ENCODE measurements at places on chromosomes 2 and 18.
A peak's percentile ranks its signal among the peaks of the same experiment; 100 is the strongest.

- no peak for DNase-seq
Measured at GRCh38 chr2:221561770-221562169, 10.3 kb downstream of the EPHA4 start.

DNA sequence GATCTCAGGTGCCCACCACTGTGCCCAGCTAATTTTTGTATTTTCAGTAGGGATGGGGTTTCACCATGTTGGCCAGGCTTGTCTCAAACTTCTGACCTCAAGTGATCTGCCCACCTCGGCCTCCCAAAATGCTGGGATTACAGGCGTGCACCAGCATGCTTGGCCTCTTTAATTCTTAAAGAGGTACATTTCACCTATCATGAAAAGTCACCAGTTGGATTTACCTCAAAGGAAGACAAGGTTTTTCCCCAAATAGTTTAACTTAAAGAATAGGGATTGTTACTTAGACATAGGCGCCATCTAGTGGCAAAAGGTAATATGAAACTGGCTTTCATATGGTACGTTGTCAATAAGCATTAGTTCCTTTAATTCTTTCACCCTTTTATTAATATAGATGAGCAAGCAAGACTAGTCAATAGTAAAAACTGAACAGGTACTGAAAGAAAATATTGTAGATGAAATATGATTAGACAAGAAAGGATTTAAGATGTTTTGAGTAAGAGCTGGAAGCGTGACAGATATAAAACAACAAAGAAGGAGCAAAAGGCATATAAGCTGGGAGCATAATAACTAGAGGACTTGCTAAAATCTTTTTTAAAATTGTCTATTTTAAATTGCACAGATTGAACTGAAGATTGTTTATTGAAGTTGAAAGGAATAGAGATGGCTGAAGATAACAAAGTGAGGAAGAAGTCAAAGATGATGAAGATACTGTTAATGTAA lies 35.0 kb upstream of the PSMD14 start:
- DNase-seq, result no peak

DNA sequence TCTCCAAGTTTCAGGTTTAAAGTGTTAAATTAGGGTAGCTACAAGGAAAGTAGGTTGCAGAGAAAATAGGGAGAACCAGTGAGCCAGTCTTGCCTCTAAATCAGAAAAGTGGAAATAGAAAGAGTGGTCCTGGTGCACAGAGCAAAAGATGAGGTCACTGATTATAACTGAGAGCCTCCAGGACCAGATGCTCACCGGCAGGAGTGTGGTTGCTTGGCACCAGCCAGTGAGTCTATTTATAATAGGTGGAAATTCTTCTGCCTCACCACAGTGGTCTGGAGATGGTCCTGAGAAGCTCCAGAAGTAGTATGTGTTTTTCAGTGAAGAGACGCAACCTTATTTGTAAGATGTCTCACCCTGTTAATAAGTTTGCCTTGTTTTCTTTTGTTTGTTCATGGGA lies 373.9 kb upstream of the KCNJ3 start:
- no peak for DNase-seq

DNA sequence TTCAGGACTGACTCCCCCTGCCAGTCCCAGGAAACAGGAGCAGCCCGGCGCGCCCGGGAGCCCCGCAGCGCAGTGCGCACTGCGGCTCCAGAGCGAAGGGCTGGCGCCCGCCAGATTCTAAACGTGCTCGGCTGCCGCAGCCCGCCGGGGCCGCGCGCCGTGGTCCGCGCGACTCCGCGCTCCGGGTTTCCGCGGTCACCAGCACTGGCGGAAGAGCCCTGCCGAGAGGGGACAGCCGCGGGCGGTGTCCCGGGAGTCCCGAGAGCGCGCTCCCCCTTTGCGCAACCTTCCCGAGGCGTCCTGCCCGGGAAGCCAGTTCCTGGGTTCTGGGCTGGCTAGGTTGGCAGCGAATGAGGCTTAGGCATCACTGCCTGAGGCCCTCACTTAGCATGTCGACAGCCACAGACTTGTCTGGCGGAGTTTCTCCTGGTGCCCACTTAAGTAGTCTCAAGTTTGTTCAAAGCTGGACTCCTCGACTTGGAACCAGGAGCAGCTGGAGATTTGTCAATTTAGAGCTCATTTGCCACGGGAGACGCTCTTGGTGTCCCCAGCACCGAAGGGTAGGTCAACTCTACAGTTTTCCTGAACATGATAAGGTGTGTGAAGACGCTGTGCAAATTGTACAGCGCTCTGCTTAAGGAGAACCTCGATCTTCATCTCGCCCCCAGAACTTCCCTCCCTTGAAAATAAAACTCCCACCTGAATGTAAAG lies 1.5 kb upstream of the VSNL1 start:
- peak; percentile 80 for DNase-seq

DNA sequence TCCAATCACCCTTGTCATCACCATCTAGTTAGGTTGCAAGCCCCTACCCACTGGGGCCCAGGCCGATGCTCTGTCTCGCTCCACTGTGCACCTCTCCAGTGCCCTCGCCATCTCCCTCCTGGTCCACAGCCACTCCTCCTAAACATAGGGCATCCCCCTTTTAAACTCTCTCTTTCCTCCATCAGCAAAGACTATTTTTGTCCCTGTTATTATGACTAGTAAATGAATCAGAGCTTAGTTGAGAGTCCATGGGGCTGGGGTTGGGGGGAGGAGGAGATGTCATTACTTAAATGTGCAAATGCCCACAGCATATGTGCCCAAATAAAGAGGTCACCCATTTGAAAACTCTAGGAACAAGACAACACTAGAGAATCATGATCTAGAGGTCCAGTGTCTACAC lies 167.4 kb downstream of the TRABD2A start:
- DNase-seq, result no peak

DNA sequence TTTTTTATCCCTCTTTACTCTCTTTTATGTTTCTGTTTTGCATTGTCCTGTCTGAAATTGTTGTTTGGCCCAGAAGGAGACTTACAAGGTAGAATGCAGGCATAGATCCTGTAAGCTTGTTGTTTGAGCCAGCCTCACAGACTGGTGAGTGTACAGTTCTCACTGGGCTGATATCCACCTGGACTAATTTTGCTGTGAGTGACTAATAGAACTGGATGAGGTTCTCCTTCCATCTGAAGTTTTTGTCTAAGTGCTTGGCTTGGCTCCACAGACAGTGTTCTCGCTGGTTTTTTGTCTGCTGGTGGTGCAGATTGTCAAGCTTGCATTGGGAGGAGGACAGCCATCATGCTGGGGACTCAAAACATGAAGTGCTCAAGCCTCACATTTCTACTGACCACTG lies 495.7 kb downstream of the TSN start:
- DNase-seq, result no peak

DNA sequence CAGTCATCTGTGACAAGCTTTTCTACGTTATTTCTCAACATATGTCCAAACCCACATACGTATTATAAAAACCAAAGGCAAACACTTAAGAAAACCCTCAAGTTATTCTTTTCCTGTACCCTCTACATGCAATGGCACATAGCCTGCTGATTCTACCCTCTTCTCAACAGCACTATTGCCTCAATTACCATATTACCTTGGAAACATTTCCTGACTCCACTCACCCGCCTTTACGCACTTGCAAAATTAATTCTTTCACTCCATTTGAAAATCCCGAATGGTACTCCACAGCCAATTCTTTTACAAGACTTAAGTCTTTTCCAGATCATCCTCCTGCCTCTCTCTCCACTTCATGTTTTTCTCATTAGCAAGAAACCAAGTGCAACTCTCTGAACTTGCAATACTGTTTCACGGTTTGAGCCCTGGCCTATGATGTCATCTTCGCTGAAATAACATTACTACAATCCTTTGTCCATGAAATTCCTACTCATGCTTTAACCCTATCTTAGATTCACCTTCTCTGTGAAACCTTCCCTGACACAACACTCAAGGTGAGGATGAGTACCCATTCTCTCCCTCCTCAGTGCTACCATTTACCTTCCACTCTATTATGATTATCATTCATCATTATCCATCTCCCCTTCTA lies 29.0 kb downstream of the SESTD1 start:
- DNase-seq, result no peak

GRCh38 chr18:78408623-78409022 lies 571.0 kb upstream of the SALL3 start:
- no peak for DNase-seq

DNA sequence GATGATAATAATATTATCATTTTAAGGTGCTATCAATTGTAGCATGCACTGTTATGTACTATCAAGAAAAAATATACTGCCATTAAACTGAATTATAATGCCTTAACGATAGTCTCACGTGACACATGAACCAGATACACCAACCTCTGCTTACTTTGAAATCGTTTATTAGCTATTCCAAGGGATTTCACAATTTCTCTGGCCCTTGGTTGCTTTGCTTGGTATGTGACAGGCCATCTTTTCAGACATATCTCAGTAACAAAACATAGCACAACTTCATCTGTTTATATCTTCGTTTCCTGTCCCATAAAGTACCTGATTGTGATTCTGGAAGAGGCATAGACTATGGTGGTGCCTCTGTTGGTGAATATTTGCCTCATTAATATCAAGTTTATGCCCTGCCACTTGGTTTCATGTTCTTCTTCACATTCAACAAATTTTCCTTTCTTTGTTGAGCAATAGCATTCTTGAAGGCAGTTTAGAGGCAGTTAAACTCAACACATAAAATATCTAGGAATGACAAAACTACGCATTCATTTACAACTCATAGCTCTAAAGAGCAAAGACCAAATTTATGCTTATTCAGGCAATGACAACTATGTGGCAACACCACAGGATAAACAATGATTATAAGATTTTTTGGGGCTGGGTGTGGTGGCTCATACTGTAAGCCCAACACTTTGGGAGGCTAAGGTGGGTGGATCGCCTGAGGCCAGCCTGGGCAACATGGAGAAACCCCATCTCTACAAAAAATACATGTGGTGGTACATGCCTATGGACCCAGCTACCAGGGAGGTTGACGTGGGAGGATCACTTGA lies 84.3 kb downstream of the MCFD2 start:
- DNase-seq, result no peak

- DNase-seq, result no peak
Measured at GRCh38 chr2:62577994-62578781, 72.2 kb upstream of the TMEM17 start.

- peak; percentile 77 for DNase-seq
Measured at GRCh38 chr2:191678437-191679100, 633 bp downstream of the NABP1 start.

GRCh38 chr2:228901531-228901930 lies 369.6 kb downstream of the PID1 start:
- no peak for DNase-seq

- no peak for DNase-seq
Measured at GRCh38 chr18:63169853-63170252, 149.7 kb downstream of the BCL2 start.

DNA sequence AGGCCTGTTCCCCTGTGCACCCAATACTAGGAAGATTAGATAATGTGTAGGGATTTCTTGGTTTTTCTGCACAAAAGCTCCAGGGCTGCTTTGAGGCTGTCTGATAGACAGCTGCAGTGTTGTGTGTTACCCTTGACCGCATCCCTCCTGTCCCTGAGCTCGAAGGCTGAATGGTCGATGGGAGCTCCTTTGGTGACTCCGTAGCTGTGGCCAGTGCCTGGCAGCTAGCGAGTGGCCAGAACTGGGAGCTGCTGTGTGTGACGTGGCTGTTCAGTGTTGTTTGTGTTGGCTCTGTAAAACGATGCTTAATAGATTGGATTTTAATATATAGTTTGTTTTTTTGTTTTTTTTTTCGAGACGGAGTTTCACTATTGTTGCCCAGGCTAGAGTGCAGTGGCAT lies 170.0 kb downstream of the AGAP1 start:
- DNase-seq, result no peak

GRCh38 chr2:11309706-11310105 lies 34.7 kb downstream of the ROCK2 start:
- DNase-seq, result no peak

DNA sequence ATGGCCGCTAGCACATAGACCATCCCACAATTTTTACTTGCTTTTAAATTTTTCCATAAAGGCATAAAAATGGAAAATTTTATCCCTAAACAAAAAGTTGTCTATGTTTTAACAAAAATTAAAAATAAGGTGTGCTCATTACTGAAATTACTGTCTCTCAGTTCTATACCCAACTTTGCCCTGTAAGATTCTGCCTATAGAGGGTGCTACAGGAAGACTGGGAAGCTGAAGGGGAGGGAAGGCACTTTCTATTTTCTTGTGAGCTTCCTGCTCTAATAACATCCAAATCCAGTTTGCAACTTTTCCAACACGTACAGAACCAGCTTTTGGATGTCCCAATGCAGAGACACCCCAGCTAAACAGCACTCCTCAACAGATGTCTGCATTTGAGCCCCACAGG lies 666.9 kb downstream of the PLCL1 start:
- no peak for DNase-seq

GRCh38 chr2:105827351-105828096 lies 82.8 kb downstream of the NCK2 start:
- no peak for DNase-seq

DNA sequence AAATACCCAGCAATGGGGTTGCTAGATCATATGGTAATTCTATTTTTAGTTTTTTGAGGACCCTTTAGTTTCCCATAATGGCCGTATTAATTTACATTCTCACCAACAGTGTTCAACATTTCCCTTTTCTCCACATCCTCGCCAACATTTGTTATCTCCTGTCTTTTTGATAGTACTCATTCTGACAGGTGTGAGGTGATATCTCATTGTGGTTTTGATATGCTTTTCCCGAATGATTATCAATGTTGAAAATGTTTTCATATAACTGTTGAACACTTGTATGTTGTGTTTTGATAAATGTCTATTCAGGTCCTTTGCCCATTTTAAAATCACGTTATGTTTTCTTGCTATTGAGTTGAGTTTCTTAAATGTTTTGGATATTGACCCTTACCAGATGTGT lies 5.8 kb upstream of the RIF1 start:
- no peak for DNase-seq

DNA sequence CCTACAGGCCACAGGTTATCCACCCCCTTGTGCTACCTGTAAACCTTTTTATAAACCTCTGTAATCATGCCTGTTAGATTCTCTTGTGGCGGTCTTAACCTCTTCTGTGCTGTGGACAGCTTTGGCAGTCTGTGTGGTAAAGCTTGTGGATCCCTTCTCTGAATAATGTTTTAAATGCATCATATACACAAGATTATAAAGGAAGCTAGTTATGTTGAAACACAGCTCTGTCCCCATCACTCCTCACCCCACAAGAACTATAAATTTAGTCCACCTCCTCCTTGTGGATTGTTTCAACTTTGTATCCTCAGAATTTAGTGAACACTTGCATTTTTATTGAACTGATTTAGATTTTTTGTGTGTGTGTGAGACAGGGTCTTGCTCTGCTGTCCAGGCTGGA lies 107.7 kb downstream of the ICA1L start:
- DNase-seq, result no peak

DNA sequence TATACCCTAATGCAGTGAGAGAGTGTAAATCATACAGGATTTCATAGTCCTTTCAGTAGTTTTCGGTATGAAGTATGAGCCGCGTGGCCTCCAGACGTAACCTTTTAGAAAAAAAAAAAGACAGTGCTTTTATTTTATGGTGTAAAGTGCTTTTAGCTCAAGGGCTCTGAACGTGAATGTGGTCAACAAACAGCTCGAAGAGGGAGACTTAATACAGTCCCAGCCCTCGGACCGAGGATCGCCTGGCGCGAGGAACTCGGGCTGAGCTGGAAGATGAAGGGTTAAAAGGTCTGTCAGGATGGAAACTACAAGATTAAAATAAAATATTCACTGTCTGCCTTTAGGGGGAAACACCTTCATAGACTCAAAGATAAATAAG lies 4.0 kb upstream of the BCL11A start:
- no peak for DNase-seq

Data from transverse colon (tissue), 4 donors.